Stimulated activated CD8-positive, alpha-beta memory T cell treated with anti-CD3 and anti-CD28 coated beads, Interleukin-12 subunit alpha, Interleukin-12 subunit beta, amount 100 ng/mL, for 1 hour (primary cell): ENCODE measurements at places on chromosomes 11 and 22.

- DNase-seq: no peak
Observed at GRCh38 chr11:64723907-64724862, 1.2 kb upstream of the NRXN2 start.

DNA sequence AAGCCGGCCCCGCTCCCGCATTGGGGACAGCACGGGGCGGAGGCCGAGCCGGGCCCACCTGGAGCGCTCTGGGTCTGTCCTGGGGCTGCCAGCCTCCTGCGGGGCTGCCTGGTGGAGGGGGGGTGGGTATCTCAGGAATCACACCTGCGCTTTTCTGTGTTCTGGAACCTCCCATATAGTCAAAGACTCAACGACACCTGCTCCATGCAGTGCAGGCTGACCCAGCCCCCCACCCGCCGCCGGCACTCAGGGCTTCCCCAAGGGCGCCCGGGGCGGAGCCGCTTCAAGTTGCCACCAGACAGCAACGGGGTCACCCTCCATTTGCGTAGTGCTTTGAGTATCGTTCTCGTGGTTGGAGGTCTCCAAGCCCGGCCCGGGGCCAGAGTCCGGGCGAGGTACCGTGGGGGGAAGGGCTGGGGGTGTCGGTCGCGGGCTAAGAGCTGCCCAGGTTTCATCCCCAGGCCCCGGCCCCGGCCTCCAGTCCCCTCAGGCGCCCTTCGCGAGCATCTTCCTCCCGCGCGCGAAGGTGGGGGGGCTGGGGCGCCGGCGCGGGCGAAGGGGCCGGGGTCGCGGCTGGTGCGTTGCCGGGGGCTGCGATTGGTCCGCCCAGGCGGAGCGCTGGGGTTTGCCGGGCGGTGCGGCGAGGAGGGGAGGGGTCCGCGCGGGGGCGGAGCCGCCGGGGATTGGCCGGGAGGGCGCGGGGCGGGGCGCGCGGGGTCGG, 6.6 kb downstream of the TSPAN4 start:
- no peak for DNase-seq

- DNase-seq: no peak
Observed at GRCh38 chr11:63944987-63945386, 6.2 kb downstream of the NAA40 start.

DNA sequence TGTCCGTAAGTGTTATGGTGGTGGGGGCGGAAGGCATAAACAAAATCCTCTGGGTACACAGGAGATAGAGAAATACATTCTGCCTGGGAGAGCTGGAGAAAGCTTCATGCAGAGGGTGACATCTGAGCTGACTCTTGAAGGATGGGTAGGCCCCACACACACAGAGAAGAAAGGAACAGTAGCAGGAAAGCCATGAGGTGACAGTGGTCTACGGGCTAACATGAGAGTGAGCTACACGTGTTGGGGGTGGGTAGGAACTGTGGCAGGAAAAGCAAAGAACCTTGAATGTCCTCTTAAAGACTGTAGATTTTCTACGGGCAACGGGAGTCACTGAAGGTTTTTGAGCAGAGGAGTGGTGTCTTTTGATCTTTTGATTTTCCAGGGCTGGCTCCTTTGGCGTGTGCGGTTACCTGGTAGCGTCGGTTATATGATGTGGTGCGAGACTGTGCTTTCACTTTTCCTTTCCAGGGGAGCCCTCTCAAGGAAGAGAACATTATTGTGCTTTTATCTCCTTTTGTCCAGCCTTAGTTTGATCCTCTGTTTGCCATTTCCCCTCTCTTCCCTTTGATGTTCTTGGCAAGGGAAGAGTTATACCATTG, 39.7 kb downstream of the ADAMTS8 start:
- DNase-seq: no peak

GRCh38 chr22:49446145-49446758, 381.4 kb downstream of the BRD1 start:
- no peak for DNase-seq

GRCh38 chr11:73999581-74000306, 9.1 kb downstream of the UCP3 start:
- no peak for DNase-seq

DNA sequence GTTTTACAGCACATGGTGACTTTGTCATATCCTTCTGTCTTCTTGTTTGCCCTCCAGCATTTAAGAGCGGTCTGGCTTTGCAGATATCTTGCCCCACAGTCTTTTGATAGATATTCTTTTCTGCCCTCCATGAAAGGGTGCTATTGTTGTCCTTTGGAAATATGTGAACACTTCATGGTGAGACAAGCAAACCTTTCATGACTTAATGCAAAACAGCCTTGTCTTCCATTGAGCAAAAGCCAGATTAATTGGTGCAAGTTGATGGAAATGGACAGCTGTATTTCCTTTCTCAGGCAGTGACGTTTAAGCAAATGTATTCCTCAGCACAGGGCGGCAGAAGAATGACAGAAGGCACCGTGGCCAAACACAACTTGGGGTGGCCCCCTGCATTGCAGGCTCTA, 4.4 kb downstream of the DCPS start:
- DNase-seq: no peak

GRCh38 chr22:39900306-39901227, at the start of gene GRAP2:
Gene GRAP2 (plus strand): TSS chr22:39901084. CDS start chr22:39947107, 46,023 bp downstream.
- DNase-seq: peak; percentile 46

GRCh38 chr22:35960854-35961253, 67.8 kb downstream of the RBFOX2 start:
- DNase-seq: no peak

DNA sequence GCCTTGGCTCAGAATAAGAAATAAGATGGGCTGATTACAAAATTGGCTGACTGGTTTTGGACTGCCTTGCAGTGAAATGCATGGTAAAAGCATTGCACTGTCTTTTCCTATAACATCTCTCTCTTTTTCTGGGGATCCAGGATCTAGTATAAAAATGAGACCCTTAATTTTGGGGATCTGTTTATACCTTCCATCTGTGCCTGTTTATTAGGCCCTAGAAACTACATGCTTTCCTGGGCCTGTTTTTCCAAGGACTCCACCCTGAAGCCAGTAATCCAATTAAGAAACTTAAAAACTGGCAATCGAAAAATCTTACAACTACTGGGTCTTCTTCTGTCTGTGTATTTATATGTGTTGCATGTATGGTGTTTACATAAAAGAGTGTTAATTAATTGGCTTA, 14.5 kb downstream of the HORMAD2 start:
- DNase-seq: no peak

DNA sequence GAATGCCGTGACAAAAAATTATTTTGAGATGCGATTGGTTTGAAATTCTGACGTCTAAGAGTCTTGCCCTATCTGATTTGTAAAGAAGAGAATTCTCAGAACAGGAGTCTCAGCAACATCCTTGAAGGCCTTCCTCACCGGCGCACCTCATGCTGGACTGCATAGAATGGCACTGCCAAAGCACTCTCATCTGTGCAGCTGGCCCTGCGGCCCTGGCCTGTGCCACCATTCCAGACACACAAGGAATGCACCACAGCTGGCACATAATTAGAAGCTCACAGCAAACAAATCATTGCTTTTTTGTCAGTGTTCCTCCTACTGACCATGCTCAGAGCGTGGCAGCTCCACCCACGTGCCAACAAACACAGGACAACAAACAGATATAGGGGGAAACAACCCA, 166.0 kb downstream of the KIRREL3 start:
- DNase-seq: no peak

GRCh38 chr11:125990244-125990643, 44.4 kb downstream of the VSIG10L2 start:
- no peak for DNase-seq

DNA sequence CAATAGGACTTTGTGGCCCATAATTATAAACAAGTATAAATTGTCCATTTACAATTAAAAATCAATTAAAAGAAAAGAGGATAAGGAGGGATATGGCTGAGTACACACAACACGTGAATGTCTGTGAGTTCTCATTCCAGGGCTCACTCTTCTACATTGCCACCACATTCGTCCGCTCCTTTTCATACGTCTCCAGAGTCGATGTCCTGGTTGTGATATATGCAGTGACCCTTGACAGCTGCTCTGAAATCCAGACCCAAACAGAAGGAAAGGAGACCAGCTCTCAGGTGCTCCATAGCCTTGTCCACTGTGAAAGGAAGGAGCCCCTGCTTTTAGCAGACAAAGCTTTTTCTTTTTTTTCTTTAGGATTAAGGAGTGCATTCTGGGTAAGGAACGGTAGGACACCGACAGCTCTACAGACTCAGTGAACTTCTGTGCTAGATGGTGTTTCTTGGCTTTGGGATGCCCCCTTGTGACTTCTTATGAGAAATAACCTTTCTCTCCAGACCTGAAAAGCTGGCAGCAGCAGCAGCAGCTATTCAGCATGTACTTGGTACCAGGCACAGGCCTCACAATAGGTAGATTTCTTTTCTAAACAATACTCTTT, 19.7 kb upstream of the DNAJB13 start:
- no peak for DNase-seq

- DNase-seq: no peak
Observed at GRCh38 chr11:112596324-112596723, 335.7 kb upstream of the PLET1 start.

DNA sequence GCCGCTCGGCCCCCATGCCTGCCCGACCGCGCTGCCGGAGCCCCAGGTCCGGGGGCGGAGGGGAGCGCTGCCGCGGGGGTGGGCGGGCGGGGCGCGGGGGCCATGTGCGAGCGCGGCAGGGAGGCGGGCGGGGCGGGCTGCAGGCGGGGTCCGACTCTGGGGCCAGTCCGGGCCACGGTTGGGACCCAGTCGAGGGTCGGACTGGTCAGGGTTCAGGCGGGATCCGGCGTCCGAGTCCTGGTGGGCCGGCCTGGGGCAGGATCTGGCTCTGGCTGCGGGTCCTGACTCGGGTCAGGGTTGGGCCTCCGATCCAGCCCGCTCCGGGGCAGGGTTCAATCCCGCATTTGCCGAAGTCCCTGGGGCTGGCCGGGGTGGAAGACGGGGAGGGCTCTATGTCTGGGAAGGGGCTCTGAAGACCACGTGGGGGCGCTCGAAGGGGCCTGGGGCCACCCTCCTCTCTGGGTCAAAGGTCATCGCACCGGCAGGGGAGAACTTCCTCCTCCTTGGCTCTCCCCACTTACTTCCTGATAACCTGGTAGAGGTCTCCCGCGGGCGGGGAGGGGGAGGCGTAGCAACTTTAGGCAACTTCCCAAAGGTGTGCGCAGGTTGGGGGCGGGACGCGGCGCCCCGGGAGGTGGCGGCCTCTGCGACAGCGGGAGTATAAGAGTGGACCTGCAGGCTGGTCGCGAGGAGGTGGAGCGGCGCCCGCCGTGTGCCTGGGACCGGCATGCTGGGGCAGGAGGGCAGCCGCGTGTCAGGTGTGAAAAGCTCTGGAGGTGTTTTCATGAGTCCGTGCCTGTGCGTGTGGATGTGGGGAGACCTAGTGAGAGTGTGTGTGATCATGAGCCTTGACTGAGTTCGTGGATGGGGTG, 603 bp downstream of the ESRRA start:
- DNase-seq: peak; percentile 55

GRCh38 chr11:67517784-67518552, 5.3 kb downstream of the CABP2 start:
- DNase-seq: no peak

- no peak for DNase-seq
Observed at GRCh38 chr22:38081941-38082828, 1.8 kb downstream of the SLC16A8 start.

DNA sequence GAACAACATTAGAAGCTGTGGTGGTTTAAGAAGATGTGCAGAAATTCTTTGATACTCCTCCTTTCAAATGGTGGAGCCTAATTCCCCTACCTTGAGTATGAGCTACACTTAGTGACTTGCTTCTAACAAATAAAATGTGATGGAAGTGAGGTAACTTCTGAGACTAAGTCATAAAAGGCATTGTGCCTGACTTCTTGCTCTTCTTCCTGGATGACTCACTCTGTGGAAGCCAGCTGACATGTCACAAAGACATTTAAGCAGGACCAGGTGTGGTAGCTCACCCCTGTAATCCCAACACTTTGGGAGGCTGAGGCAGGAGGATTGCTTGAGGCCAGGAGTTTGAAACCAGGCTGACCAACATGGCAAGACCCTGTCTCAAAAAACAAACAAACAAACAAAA, 3.9 kb upstream of the PLA2G3 start:
- no peak for DNase-seq

- DNase-seq: no peak
Observed at GRCh38 chr11:65599216-65599954, 3.8 kb upstream of the KCNK7 start.

- no peak for DNase-seq
Observed at GRCh38 chr11:10601837-10602236, 33.4 kb upstream of the LYVE1 start.

- no peak for DNase-seq
Observed at GRCh38 chr11:48272606-48273005, 8.9 kb downstream of the OR4X1 start.
